Endodermal cell (in vitro differentiated cells): ENCODE measurements at places on chromosomes 11 and 22. TPM values are rescaled to one million over a fixed set of nuclear protein-coding genes. Genes with fewer than 3 reads are reported as not detected.
A peak's percentile ranks its signal among the peaks of the same experiment; 100 is the strongest.

DNA sequence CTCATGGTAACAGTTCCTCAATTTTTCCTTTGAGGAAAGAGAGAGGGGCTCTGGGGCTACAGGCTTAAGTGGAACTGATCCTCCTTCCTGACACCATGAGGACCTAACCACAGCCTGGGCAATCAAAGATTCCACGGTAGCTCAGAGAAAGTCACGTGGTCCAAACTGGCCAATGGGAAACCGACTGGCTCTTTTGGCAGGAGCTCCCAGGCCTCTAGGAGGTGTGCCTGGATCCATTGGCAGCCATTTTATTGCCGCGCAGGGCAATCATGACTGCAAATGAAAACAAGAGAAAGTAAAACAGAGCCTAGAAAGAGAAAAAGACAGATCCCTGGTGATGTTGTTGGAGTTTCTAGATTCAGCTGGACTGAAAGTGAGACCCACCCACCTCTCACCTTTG, 27.3 kb upstream of the ASPHD2 start:
- DNase-seq = peak; percentile 59

DNA sequence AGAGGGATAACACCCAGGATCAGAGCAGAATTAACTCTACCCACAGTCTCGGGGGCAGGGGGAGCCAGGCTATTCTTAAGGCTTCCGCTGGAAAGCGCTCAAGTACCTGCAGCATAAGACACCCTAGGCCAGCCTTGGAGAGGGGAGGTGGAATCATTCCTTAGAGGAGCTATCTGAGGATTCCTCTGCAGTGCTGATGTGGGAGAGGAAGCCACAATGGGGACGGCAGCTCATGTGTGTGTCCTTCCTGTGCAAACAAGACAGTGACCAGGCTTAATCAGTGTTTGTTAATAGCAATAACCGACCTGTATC, 382.2 kb upstream of the CADM1 start:
- DNase-seq = no peak

- peak; percentile 35 for DNase-seq
These were observed 104.0 kb upstream of the AKIP1 start for GRCh38 chr11:8806974-8807373.

DNA sequence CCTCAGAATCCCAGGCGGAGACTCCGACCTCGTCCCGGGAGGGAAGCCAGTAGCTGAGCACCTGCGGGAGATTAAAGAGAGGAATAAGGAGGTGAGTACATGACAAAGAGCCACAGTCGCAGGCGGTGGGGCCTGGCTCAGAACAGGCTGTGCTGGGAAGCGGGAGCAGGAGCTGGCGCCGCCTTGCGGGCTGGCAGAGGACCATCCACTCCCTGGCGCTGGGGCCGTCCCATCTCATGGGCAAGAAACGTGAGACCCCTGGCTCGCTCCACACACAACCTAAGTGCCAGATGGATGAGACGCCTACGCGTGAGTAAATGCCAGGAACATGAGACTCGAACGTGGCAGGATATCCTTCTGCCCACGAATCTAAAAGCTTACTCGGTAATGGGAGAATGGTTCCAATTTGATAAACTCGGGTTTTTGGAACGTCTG, 6.3 kb downstream of the CEND1 start:
- DNase-seq = peak; percentile 98

DNA sequence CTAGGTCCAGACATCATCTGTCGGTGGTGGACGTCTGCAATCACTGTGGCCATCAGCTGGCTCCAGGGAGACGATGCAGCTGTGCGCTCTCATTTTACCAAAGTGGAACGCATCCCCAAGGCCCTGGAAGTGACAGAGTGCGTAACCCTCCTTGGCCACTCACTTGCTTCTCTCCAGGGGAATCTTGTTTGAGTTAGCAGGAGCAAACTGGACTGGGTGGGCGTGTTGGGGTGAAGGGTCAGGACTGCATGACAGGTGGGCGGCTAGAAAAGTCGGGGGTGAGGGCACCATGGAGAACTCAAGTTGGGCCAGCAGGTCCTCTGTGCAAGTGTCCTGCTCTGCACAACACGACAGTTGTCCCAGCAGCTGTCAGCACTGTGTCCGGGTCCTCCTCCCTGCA, 16.2 kb downstream of the SHISA8 start:
- no peak for DNase-seq

DNA sequence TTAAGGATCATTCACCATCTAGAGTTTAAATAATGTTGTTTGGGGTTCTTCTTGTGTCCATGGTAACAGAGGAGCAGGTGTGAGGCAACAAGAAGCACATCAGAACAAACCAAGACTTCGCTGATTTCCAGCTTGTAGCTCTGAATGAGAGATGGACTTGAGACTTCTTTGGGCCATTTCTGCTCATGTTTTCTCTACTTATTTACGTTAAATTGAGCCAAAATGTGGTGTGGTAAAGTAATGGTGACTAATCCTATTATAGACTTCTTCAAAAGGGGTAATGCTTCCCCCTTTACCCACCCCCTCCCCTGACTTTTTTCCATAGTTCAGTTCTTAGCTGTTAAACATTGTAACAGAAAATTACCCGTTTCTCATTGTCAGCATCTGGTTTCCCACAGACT, 65.2 kb downstream of the CSTPP1 start:
- no peak for DNase-seq

DNA sequence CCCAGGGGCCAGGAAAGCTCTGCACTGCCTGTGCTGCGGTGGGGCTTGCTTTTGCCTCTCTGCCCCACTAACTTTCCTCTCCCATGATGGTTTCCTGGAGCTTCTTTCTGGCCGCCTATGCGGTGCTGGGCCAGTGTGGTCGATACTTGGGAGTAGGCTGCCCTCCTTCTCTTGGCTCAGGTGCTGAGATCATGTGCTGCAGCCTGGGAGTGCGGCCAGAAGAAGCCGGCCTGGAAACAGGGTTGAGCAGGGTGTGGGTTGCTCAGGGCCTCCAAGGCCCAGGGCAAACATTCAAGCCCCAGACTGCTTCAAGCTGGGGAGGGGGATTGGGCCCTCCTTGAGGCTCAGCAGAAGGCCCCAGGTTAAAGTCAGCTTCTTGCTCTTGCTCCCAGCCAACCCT, 125.0 kb downstream of the NTM start:
- no peak for DNase-seq

GRCh38 chr22:31683181-31684105, 21.4 kb upstream of the PISD start:
- no peak for DNase-seq

TMEM191C gene
- 3.3 and 4.4 TPM in 2 replicates for total RNA-seq

ARHGAP8 gene
- 44.9 to 63.8 TPM (median 51.3 TPM) in 3 replicates for total RNA-seq

PNPLA5 gene
- total RNA-seq = 0.68 and 0.86 TPM in 2 replicates

TMEM109 gene
- 38.1 and 41.4 TPM in 2 replicates for total RNA-seq

LIF gene
- total RNA-seq = 0.31 to 0.92 TPM (median 0.40 TPM) in 3 replicates

C11orf42 gene
- not detected in 2 replicates for total RNA-seq

DDIAS gene
- total RNA-seq = 5.0 to 24.1 TPM (median 22.7 TPM) in 3 replicates
